Activated naive CD4-positive, alpha-beta T cell (primary cell): ENCODE measurements at places on chromosomes 3 and 15.

DNA sequence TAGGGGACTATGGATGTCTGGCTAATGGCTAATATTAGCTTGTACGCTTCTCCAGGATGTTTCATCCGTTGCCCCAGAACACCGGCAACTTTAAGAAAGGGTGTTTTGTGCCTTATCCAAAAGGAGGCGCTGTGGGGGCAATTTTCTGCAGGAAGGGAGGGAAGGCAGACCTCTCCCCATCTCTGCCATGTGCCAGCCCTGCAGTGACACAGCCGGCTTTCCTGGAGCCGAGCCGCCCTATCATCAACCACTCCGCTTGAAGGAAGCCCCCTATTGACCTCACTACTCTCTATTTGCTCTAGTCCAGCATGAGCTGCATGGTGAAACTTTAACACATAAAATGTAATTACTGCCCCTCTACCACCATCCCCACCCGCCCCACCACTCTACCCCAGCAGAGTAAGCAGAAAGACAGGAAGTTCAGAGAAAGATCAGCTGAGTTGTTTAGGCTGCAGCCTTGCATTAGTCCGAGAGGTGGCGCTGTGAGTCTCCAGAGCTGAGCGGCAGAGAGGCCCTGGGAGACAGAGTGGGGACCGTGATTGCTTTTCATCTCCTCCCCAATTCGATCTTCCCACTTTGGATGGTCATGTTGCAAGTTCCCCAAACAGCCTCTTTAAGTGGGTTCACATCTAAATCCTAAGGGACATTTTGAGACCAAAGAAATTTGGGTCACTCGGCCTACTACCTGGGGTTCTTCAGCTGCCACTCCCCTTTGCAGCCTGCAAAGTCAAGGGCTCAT, 24.5 kb upstream of the RAD18 start:
- peak; percentile 23 for DNase-seq

DNA sequence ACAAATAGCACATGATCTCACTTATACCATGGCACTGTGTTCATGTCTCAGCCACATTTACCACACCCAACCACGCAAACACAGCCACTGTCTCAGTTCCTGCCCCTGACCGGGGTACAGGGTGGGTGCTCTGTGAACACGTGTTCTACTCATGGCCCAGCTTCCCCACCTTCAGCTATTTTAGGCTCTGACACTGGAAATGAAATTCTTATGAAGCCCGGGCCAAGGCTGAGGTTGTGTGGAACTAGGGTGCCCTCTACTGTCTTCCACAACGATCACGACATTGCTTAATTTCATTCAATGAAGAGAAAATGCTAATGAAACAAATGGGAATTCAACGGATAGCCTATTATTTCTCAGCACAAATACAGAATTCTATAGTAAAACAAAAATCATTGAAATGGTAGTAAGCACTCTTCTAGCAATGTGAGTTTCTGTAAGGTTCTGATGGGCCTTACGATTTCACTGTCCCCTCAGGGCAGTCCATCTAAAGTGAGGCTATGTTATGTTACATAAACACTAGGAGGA, 2.1 kb upstream of the GABRA5 start:
- DNase-seq, result no peak

GRCh38 chr3:155097009-155097349, 16.9 kb downstream of the MME start:
- no peak for DNase-seq

- DNase-seq, result no peak
Measured at GRCh38 chr3:158642474-158643210, 1.7 kb upstream of the GFM1 start.

- no peak for DNase-seq
Measured at GRCh38 chr3:172467170-172467824, 19.0 kb upstream of the GHSR start.

DNA sequence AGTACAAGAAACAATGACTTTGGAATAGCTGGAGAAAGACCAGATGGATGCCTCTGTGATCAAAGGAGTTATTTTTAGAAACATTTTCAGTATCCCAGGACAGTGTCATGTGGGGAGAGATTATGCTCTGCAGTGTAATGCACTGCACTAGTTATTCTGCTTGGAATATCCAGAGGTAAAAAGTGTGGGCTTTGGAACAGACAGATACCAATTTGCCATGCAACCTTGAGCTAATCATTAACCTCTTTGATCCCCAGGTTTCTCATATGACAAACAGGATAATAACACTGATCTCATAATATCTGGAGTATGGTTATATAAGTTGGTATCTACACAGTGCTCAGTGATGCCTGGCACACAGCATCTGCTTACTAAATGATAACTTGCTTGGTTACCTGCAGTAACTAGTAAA, 12.2 kb upstream of the SLC7A14 start:
- DNase-seq, result no peak

GRCh38 chr3:190260301-190260700, 61.9 kb downstream of the CLDN1 start:
- DNase-seq, result no peak

GRCh38 chr3:174035328-174035886, 637.9 kb downstream of the NLGN1 start:
- DNase-seq, result no peak

DNA sequence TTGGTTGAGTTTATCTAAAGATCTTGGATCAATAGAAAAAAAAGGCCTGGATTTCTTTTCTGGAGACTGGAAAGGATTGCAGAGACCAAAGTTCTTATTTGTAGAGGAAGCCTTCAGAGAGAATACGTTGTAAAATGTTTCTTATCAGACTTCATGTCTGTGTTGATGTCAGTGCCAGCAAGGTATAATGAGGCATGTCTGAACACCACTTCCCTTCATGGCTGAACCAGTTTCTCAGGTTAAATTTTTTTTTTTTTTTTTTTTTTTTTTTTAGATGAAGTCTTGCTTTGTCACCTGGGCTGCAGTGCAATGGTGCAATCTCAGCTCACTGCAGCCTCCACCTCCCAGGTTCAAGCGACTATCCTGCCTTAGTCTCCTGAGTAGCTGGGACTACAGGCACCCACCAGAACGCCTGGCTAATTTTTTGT, 17.8 kb upstream of the ZNF774 start:
- DNase-seq, result no peak
